ENCODE measurements at places on chromosomes 6 and 20.

- no peak for DNase-seq
These were observed 312.1 kb upstream of the DEFB112 start for GRCh38 chr6:50361641-50362331.

GRCh38 chr6:138035070-138035469 is 72.1 kb downstream of the PERP start:
- no peak for DNase-seq

GRCh38 chr6:72715119-72715518 is 93.3 kb downstream of the KCNQ5 start:
- no peak for DNase-seq

- no peak for DNase-seq
These were observed 311.9 kb upstream of the PRDM1 start for GRCh38 chr6:105774247-105774646.

DNA sequence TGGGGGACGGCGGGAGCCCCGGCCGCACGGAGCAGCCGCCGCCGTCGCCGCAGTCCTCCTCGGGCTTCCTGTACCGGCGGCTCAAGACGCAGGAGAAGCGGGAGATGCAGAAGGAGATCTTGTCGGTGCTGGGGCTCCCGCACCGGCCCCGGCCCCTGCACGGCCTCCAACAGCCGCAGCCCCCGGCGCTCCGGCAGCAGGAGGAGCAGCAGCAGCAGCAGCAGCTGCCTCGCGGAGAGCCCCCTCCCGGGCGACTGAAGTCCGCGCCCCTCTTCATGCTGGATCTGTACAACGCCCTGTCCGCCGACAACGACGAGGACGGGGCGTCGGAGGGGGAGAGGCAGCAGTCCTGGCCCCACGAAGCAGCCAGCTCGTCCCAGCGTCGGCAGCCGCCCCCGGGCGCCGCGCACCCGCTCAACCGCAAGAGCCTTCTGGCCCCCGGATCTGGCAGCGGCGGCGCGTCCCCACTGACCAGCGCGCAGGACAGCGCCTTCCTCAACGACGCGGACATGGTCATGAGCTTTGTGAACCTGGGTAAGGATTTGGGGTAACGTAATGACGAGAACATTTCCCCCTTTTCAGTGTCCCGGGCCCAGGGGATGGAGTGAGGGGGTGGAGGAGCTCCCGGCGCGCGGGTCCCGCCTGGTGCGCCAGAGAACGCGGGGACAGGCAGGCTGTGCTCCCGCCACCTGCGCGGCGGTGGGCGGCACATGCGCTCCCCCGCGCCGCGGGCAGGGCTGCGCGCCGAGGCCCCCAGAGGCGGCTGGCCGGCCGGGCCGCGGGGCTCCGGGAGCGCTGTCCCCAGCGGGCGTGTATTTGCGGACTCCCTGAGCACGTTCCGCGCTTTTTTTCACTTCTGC is 1.4 kb downstream of the BMP6 start:
- no peak for DNase-seq

GRCh38 chr6:26129656-26130055 is 42.4 kb downstream of the HFE start:
- DNase-seq = no peak

DNA sequence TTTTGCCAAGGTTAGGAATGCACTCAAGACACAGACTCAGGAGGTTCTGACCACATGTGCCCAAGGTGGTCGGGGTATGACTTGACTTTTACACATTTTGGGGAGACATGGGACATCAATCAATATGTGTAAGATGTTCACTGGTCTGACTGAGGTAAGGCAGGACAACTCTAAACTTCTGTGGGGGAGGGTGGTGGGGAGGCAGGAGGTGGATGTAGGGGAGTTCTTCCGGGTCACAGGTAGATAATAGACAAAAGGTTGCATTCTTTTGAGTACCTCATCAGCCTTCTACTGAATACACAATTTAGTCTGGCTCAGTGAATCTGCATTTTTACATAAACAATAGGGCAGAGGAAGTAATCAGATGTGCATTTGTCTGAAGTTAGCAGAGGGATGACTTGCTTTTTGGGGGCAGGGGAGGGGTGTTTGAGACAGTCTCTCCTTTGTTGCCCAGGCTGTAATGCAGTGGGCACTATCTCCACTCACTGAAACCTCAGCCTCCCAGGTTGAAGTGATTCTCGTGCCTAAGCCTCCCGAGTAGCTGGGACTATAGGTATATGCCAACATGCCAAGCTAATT is 10.9 kb downstream of the ECHDC1 start:
- no peak for DNase-seq

DNA sequence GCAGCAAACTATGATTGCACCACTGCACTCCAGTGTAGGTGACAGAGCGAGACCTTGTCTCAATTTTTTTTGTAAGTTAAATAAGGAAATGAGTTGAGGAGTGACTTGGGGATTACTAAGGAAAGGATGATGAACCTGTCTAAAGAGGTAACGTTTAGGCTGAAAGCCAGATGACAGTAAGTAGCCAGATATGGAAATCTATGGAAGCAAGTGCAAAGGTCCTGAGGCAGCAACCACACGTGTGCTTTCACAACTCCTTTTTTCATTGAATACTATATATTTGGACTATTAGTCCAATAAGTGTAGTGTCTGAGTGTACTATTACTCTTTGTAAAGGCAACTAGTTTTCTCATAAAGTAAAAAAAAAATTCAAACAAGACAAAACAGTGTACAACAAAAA is 147.4 kb downstream of the CD24 start:
- no peak for DNase-seq

GRCh38 chr20:10362674-10363073 is 71.3 kb downstream of the MKKS start:
- no peak for DNase-seq

DNA sequence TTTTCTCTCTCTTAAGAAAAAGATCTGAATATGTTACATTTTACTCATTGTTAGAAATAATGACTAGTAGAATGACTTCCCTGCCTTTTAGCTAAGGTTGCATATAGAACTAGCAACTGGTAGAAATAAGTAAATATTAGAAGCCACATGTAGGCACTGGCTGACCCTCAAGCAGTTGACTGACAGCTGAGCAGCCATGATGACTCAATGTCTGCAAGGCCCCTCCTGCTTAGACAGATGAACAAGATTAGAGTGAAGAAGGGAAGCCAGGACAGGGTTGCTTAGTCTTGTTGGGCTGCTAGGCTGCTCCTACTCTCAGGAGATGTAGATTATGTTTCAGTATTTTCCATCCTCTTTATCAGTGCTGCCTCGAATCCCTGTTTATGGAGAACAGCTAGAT is 6.5 kb downstream of the MEP1A start:
- no peak for DNase-seq

DNA sequence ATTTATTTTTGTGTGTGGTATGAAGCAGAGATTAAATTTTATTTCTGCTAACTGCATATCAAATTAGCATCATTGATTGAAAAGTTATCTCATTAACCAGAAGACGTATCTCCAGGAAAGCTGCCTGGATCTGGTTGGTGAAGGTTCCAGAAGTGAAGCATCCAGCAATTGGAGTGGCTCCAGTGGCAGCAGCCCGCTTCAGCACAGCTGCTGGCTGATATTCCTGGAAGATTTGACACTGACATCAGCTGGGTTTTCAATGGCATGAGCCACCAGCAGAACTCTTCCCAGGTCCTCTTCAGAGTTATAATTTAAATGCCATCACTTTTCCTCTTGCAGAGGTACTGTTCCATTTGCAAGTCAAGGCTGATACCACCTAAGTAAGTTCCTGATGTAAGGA is 363.5 kb downstream of the BCKDHB start:
- DNase-seq = no peak

- no peak for DNase-seq
These were observed 11.6 kb upstream of the ASCC3 start for GRCh38 chr6:100892693-100893092.

DNA sequence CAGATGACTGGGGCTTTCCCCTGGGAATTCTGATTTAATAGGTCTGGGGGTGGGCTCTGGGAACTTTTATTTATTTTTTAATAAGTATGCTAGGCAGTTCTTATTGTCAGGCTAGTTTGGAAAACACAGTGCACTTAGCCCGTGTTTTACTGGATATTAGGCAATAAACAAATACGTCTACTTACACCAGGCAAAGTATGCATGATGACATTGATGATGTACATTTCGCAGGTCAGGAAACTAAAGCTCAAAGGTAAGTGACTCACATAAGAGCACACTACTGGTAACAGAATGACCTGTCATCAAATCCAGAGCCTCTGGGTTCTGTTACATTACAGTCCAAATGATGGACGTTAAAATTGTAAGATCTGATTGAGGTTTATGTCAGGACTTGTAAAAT is 144.4 kb upstream of the EXOC2 start:
- DNase-seq = no peak

- no peak for DNase-seq
These were observed 861 bp downstream of the PPP1R14C start for GRCh38 chr6:150143516-150144293.

GRCh38 chr6:159959165-159959975 is 9.5 kb upstream of the IGF2R start:
- DNase-seq = peak; percentile 13

DNA sequence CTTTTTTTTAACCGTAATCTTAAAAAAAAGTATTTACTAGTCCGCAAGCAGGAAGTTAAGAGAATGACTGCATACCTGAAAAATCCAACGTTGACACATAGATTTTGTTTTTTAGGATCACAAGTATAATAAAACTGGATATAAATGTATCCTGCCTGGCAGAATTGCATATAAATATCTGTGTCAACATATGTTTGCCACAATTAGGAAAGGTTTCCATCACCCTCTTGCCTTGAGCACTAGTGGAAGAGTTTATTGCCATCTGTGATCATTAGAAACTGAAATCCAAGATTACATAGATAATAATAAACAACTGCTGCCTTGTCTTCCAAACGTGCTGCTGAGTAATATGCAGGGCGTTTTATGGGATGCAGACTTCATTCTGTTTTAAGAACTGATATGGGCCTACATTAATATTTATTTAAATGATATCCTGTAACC is 27.9 kb downstream of the PLEKHG1 start:
- peak; percentile 77 for DNase-seq

GRCh38 chr6:147699637-147700036 is 191.1 kb downstream of the SAMD5 start:
- no peak for DNase-seq

DNA sequence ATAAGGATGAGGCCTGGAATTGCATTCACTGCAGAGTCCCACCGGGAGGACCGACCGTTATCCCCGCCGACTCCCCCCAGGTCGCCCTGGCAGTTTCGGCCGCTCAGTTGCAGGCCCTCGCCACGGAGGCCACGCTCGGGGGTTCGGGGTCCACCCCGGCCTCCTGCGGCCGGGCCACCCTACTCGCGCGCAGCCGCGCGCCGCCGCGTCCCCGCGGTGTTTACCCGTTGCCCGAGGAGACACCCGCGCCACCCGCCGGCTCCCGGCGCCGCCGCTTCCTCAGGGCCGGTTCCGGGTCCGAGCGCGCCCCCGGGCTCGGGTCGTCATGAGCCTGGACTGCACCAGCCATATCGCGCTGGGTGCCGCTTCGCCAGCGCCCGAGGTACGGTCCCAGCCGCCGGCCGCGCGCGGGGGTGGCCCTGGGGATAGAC is at the start of gene CCDC170:
TSS of gene CCDC170 (plus strand) at position 214 of the 431 bp plus-strand sequence. CDS start at position 326, 112 bp downstream.
- DNase-seq = no peak

- DNase-seq = no peak
These were observed 102.7 kb downstream of the RIN2 start for GRCh38 chr20:19860737-19861136.

GRCh38 chr20:17023036-17023435 is 203.8 kb upstream of the PCSK2 start:
- DNase-seq = no peak

DNA sequence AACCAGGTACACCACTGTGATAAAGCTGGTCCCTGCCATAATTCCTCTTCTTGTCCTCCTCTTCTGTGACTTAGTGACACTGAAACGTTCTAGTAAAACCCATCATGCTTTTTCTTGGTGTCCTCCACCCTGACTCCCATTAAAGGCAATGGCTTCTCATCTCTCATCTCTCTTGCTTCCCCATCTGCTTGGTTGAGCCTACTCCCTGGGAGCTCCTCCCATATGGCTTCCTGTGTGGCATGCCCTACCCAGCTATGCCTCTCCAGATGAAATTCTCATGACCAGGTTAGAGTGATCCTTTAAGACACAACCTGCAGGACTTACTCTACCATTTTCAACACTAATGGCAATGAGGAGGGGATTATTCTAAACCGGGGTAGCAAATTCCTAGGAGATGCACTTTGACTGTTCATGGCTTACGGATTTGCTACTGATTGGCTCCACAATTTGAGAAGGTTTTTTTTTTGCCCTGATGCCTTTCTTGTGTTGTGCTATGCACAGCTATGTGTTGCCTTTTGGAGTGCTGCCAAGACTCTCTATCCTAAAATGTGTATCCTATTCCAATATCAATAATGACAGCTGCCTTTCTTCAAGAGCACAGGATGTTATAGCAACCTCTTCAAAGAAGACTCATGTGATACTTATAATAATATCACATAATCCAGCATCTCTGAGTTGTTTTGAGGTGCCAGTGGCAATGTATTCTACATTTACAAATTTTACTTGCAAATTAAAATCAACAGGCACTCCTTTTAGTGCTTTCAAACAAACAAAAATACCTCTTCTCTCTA is 6.1 kb downstream of the SIRPG start:
- DNase-seq = no peak

GRCh38 chr6:86820750-86821149 is 116.6 kb upstream of the HTR1E start:
- DNase-seq = no peak

GRCh38 chr20:59772931-59773913 is 160.2 kb downstream of the SYCP2 start:
- no peak for DNase-seq

DNA sequence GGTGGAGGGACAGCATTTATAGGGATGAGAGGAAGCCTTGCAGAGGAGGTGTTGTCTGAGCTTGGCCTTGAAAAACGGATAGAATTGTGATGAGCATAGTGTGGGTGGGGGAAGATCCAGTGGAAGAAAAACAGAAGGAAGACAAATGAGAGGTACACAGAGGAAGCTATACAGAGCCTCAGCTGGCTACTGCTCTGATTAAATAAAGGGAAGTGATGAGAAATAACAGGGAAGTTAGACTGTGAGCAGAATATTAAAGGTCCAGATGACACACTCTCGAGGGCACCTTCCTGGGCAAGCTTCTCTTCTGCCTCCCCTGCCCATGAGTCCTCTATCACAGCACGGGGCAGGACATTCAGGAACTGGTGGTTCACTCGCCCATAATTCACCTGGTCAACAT is 182.3 kb downstream of the KIF16B start:
- no peak for DNase-seq

DNA sequence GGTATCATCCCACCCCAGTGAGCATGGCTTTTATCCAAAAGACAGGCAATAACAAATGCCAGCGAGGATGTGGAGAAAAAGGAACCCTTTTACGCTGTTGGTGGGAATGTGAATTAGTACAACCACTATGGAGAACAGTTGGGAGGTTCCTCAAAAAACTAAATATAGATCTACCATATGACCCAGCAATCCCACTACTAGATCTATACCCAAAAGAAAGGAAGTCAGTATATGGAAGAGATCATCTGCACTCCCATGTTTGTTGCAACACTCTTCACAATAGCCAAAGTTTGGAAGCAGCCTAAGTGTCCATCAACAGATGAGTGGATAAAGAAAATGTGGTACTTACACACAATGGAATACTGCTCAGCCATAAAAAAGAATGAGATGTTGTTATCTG is 5.9 kb upstream of the KIAA1755 start:
- no peak for DNase-seq
